Caco-2 (cell line): ENCODE measurements at places on chromosomes 13 and 19.

DNA sequence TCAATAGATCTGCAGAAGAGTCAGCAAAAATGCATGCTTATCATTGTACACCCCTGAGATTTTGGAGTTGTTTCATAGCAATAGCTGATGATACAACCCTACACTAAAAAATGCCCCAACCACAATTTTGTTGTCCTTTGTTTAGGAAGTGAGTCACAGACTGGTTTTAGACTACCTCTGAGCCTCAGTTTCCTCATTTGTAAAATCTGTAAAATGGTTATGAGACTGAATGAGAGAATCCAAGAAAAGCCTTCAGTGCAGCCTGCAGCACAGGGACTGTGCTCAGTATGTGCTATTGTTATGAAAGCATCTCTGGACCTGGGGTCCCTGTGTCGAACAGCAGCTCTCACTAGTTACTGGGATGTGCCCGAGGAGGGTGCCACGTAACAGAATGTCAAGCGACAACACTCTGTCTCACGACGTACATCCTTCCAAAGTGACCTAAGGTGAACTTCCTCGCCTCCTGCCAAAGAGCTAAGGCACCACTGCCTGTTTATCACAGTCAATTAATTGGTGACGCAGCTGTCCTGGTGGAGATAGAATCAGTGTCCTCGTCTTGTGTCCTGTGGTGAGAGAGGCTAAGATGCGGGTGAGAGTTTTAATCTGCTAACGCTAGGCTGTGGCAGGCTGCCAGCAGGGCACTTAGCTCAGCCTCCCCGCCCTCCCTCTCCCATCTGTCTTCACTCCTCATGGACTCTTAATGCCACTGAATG is 18.1 kb downstream of the DHRS12 start:
- DNase-seq, result no peak

DNA sequence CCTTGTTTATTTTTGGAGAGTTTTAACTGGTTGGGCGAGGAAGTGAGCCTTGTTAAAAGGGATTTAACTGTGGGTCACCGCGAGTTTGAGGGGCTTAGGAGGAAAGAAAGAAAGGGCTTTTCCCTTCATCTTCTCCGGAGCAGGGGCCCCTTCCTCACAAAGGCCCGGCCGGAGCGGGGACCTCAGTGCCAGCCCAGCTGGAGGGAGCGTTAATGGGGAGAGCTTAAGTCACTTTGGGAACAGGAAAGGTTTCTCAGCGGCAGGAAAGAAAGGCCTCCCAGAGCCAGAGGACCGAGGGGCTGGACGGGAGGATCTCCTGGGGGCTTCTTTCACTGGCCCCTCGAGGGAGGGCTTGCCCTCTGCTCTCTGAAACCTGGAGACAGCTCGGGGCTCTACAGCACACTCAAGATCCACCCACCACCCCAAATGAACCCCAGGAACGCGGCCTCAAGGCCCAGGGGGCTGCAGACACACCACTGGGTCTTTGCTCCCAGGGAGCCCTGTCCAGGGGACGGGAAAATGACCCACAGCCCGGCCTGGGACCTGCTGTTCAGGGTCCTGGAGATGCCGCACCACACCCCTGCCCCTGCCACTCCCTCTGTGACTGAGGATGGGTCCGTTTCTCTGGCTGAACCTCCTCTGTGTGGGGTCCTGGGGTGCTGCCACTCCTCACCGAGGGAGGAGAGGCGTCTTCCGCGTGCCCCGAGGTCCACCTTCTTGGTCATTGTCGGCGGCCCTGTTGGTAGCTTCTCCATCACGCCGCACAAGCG is 128.3 kb downstream of the URI1 start:
- no peak for DNase-seq

- DNase-seq, result no peak
Measured at GRCh38 chr13:109200556-109200955, 571.1 kb downstream of the MYO16 start.

DNA sequence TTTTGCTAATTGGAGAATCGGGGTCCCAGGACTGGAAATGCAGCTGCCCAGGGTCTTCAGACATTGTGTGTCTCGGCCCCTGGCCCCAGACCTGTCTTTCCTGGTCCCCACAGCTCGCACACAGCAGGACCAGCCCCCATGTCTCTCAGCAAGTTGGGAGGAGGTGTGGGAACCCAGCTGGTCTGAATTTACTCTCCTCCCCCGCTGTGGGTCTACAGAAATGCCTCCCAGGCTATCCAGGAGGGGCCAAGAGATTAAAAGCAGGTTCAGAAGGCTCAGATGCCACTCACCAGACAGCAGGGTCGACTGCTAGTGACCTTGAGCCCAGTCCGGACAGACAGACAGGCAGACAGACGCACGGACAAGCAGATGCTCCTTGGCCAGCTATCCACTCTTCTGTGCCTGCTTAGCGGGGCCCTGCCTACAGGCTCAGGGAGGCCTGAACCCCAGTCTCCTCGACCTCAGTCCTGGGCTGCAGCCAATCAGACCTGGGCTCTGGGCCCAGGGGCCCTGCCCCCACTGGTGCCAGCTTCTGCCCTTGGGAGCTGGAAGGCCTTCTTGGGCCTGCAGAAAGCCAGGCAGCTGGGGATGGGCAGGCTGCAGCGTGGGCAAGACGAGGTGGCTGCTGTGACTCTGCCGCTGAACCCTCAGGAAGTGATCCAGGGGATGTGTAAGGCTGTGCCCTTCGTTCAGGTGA is at the start of gene DAND5:
DAND5 (plus strand) TSS at position 285 of the 697 bp plus-strand sequence; CDS start at position 370, 85 bp downstream.
- no peak for DNase-seq

DNA sequence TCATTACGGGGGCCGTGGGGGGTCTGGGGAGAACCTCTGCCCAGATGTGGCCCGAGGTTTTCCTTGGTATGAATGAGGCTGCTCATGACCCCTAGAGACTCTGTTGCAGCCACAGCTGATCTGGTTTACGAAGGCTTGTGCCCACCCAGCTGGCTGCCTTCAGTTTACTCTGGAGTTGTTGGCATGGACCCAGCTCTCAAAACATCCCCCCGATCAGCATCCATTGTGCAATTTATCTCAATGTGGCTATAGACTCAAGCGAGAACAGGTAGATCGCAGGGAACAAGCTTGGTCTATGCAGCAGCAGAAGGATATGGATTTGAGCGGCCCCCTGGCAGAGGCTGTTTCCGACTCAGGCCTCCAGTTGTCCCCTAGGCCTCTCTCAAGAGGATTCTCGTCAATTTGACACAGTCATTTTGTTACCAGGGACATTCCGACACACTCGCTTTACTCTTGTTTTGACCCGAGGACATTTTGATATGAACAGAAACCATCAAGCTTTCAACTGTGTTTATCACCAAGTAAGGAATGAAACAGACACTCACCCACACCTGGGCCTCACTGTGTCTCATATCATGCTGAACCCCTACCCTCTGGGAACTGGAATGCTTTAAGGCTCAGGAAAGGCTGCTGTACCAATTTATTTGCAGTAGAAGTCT is 161.5 kb downstream of the KATNAL1 start:
- DNase-seq, result no peak

DNA sequence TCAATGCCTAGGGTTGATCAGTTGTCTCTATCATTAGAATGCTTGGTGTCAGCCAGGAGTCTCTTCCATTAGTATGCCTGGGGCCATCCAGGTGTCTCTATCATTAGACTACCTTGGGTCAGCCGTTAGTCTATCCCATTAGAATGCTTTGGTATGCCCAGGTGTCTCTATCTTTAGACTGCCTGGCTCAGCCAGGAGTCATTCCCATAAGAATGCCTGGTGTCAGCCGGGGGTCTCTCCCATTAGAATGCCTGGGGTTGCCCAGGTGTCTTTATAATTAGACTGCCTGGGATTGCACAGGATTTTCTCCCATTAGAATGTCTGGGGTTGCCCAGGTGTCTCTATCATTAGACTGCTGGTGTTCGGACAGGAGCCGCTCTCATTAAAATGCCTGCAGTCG is 1442.9 kb downstream of the UQCRFS1 start:
- no peak for DNase-seq

DNA sequence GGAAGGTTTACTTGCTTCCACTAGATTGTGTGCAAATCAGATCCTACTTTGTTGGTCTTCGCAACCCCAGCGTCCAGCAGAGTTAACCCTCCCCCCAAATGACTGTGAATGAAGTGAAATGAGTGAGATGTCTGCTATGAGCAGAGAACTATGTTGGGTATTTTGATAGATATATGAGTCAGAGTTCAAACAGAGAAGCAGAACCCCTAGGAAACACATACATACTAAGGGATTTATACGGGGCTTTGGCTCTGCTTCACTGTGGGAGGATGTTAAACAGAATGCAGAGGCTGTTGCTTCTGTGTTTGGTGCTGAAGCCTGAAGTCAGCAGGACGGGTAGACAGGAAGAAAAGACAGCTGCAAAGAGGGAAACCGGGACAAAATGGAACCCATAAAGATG is 197.0 kb downstream of the MZT1 start:
- DNase-seq, result no peak

DNA sequence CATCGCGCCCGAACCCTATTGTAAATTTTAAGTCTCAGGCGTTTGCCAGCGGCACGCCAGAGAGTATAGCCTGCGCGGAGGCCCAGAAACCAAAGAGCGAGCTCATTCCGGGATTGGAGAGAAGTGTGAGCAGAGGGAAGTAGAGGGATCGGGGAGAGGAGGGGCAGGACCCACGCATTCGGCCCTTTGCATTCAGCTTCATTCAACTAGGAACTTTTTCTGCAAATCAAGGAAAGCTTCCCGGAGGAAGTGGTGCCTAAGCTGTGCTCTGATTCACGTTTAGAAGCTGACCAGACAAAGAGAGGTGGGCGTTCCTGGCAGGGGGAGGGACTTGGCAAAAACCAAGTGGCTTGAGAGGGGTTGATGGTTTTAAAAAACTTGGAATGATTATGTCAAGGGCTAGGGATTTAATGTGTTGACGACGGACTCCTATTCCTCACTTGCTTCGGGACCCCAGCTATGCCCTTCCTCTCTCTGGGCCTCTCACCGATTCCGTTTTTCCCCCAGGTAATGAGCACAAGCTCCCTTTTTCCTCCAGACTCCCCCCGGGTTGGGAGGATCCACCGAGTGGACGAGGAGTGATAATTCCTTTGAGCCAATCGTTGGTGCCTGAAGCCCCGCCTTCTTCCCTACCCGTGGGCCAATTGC is 811 bp upstream of the PRMT1 start:
- no peak for DNase-seq

DNA sequence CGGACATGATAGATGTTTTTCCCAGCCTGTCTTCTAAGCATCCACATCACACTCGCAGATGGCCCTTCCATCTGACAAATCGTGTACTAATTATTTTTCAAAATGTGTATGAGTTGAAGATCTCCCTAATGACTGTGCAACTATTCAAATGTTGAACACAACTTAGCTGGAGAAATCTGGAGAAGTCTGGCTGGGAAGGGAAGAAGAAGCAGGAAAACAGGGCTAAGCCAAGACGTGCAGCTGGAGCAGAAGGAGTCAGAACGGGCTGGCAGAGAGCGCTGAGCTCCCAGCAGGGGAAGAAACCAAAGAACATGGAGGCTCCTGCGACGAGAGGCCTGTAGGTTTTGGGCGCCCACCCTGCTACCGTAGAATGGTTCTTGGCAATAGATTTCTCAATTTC is 13.2 kb upstream of the LATS2 start:
- DNase-seq, result no peak

DNA sequence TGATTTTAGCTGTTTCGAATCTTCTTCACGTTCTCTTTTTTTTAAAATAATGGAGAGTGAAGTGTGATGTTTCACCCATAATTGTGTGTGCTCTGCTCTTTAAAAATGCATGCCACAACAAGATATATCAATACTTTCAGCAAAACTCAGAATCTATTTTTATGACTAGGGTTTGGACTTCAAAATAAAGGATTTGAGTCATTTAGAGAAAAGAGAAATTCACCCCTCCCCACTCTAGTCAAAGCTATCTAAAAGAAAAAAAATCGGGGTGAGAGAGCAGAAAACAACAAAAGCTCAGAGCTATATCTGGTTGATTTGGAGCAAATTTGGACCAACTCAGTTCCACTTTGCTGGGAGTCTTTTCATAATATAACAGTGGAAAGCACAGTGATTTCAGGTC is 244.5 kb downstream of the DNAJC15 start:
- no peak for DNase-seq

GRCh38 chr13:109883181-109884180 is 97.1 kb upstream of the IRS2 start:
- no peak for DNase-seq

DNA sequence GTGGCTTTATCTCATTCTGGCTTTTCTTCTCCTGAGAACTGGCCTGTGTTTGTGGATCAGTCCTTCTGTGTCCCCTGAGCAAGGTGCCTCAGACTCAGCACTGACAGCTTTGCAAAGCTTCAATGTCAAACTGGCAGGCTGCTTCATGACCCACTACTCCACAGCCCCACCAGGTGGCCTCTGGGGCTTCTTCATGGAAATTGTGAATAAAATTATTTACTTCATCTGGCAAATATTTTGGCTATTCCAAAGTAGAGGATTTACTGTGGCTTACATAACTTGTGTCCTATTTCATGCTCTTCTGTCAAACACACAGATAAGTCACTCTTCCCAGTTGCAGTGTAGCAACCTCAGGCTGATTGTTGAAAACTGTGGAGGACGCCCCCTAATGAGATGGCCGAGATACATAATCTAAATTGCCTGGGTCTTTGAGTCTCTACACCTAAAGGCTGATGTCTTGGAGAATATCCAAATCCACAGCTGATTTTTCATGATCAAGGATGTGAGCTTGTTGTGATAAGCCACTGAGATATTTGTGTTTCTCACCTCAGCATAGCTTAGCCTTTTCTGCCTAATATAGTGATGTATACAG is 721.9 kb upstream of the SLC10A2 start:
- DNase-seq, result no peak

DNA sequence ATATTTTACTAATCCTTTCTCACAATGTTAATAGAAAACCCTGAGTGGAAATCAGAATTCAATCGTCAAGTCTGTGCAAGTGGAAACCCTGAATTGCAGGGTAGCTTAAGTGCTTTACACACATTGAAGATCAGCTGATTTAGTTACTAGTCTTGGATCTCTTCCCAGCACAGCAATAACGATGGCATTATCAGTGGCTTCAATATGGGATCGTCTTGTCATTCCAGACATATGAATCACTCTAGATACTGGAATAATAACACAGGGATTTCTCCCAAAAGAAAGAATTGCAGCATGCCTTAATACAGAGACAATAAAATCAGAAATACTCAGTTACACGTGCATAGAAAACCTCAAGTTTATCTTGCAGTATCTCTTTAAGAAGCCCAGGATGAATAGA is 12.6 kb upstream of the METTL21C start:
- DNase-seq, result no peak

DNA sequence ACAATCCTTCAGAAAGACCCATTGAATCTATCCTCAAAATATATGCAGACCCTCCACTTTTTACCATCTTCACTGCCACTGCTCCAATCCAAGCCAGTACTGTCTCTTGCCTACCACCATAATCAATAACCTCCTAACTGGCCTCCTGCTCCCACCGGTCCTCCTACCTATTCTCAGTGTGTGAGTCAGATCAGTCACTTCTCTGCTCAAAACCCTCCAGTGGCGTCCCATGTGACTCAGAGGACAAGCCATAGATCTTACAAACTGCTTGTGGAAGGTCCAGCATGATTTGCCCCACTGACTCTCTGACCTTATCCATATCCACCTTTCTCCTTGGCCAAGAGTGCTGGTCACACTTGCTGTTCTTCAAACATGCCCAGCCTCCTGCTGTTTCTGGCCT is 23.4 kb upstream of the MBNL2 start:
- DNase-seq, result no peak

GRCh38 chr13:71589032-71589431 is 278.0 kb downstream of the DACH1 start:
- no peak for DNase-seq

GRCh38 chr19:33124207-33125098 is 7.5 kb upstream of the WDR88 start:
- no peak for DNase-seq
